KBM-7 (cell line): ENCODE measurements at places on chromosomes 1 and 21.

DNA sequence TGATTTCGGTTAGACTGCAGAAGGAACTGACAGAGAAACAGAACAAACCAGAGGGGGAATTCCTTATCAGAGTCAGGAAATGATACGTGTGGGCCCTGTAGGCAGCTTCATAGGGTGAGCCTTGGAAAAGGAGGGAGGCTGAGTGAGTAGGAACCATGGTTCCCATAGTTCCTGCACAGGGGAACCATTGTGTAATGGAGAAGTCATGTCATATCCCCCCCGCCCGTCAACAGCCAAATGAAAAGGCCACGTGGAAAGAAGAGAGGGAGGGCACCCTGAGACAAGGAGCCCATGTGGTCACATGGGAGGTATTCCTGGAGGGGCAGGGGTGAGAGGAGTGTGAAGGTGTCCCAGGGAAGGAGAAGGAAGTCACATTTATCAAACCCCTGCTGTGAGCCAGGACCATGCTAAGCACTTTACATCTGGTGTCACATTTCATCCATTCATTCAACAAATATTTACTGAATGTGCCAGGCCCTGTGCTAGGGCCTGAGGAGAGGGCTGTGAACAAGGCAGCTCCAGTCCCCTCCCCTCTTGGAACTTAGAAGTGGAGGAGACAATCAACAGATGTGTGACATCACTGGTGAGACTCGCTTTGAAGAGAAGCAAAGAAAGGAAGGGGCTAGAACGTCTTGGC, 15.7 kb upstream of the FGR start:
- DNase-seq = peak; percentile 66

DNA sequence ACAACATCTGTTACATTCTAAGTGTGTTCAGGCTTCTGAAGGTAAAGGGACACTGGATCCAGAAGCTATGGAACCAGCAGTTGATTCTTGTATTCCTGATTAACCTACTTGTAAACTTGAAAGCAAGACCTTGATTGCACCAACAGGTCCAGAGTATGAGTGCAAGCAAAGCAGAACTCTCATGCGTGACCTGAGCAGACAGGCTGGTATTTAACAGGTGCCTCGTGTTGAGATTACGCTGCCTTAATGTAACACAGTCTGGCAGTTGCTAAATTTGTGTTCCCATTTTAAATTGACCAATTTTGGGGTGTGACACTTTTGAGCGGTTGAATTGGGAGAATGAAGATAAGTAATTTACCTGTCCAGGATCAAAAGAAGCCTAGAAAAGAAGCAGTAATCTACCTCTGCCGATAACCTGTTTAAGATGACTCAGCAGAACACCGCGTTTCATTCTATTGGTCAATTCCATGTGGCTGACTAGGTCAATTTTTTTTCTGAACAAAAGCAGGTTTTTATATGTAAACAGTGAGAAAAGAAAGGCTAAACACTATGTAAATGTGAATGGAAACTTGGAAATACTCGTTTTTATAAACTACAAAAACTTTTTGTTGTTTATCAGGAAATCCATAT, 147.6 kb downstream of the DYRK1A start:
- DNase-seq = no peak

- no peak for DNase-seq
Observed at GRCh38 chr21:16624479-16625118, 888.2 kb upstream of the CXADR start.

- peak; percentile 6 for DNase-seq
Observed at GRCh38 chr1:50268049-50268448, 155.2 kb downstream of the DMRTA2 start.

DNA sequence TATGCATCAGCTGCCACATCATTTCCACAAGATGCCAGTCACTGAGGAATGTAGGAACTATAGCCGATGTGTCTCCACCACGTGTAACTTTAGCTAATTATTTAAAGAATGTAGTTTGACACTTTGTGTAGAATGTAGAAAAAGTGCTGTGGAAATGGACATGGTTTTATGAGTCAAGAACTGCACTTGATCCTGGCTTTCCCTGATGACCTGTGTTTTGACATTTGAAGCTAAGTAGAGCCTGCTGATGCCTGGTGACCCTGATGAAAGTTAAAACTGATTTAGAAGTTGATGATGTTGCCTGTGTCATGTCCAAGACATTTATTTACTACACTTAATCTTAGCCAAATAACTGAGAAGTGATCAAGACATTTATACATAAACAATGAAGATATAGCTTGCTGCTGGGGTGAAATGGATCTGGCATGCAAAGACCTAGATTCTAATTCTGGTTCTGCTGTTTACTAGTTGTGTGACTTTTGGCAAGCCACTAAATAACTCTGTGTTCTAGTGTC, 4.4 kb upstream of the OSBPL9 start:
- DNase-seq = no peak

- no peak for DNase-seq
Observed at GRCh38 chr1:197862221-197862620, 40.2 kb upstream of the C1orf53 start.

- peak; percentile 54 for DNase-seq
Observed at GRCh38 chr1:88730132-88730675, 46.1 kb downstream of the PKN2 start.

GRCh38 chr1:61387829-61388228, 305.5 kb downstream of the NFIA start:
- no peak for DNase-seq

DNA sequence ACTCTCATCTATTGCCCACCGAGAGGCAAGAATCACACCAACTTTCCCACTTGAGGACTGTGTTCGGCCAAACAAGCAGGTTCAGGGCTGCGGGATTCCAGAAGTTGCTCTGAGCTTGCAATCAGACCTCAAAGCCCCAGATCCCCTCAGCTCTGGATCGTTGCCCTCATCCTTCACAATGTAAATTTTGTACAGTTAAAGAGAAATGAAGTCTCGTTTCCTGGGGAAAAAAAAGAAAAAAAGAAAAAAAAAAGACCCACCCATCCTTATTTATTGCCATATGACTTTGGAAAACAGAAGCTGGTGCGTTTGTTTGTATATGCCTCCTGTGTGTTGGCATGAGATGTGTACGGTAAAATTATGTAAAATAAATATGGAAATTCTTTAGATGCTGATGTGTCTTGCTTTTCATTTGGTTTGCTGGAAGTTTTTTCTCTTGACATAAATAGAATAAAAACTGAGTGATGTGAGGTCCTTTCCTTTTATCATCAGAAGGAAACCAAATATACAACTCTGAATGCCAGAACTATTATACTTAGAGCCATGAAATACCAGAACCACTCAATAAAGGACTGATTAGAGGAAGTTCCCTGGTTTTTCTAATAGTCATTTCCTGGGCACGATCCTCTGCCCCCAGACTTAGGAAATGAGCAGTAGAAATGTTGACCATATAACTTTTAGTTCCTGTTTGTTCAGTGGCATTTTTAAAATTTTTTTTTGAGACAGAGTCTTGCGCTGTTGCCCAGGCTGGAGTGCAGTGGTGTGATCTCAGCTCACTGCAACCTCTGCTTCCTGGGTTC, 48.7 kb downstream of the LHX4 start:
- peak; percentile 64 for DNase-seq

- DNase-seq = no peak
Observed at GRCh38 chr1:204858363-204858821, 12.3 kb upstream of the NFASC start.

GRCh38 chr21:44275041-44275440, 10.6 kb upstream of the AIRE start:
- no peak for DNase-seq

DNA sequence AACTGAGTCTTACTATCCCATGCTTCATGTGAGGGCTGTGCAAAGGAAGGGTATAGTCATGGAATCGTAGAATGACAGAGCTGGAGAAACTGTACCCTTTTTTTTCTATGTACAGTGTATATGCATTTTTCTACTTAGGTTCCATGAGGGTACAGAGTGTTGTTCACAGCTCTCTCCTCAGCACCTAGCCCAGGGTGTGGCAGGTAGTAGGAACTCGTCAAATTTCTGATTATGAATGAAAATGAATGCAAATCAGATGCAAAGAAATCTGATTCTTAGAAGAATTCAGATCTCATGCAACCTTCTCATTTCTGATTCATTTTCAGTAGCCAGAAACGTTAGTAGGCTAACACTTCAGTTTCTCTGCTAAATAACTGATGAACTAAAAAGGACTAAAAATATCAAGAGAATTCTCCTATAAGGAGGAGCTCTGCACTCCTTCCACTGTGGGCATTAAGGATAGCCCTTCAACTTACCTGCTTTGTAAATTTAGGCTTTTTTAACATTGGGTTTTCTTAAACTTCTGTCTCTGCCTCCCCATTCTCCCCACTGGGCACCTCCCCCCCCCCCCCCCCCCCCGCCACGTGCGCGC, 18.0 kb upstream of the HHAT start:
- no peak for DNase-seq

DNA sequence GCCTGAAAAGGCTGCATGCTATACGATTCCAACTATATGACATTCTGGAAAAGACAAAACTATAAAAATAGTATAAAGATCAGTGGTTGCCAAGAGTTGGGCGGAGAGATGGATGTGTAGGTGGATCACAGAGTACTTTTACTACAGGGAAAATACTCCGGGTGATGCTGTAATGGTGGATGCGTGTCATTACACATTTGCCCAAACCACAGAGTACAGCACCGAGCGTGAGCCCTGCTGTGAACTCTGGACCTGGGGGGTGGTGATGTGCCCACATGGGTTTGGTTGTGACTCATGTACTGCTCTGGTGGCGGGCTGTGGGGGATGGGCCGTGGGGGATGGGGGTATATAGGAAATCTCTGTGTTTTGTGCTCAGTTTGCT, 162.7 kb upstream of the COL6A1 start:
- DNase-seq = no peak

DNA sequence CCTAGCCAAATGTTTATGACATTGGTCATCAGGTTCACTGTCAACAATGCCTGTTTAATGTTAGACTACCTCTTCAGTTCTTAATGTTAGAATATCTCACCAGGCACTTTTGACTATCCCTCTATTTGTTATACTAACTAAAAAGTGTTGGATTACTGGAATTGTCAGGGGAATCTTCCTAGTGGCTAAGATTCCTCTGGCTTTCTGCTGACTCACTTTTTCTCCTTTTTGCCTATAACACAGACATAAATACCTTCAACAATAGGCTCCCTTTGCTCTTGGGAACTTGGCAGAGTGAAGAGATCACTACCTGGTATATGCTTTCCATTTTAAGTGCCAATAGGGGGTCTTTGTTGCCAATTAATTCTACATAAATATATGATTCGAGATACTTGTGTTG, 68.5 kb downstream of the TMEM200B start:
- DNase-seq = no peak

DNA sequence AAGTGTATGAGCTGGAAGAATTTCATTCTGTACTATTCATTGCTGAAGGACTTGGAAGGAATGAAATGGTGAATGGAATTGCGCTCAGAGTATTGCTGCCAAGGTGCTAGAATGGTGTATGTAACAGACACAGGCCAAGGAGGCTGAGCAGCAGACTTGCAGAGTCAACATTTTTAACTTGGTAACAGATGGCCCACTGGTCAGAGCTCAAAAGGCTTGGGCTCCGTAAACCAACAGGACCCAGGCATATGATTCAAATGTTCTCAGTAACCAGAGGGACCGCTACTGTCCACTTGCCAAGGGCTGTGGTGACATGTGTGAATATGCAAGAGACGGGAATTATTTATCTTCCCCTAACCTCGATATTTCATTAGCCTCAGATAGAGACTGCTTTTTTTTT, 28.8 kb upstream of the PTGFRN start:
- DNase-seq = no peak

- DNase-seq = no peak
Observed at GRCh38 chr1:23044035-23044434, 24.8 kb downstream of the KDM1A start.

- DNase-seq = no peak
Observed at GRCh38 chr1:225990705-225991464, 8.3 kb downstream of the SDE2 start.

GRCh38 chr1:46246548-46247435, 771 bp upstream of the RAD54L start:
- peak; percentile 74 for DNase-seq

DNA sequence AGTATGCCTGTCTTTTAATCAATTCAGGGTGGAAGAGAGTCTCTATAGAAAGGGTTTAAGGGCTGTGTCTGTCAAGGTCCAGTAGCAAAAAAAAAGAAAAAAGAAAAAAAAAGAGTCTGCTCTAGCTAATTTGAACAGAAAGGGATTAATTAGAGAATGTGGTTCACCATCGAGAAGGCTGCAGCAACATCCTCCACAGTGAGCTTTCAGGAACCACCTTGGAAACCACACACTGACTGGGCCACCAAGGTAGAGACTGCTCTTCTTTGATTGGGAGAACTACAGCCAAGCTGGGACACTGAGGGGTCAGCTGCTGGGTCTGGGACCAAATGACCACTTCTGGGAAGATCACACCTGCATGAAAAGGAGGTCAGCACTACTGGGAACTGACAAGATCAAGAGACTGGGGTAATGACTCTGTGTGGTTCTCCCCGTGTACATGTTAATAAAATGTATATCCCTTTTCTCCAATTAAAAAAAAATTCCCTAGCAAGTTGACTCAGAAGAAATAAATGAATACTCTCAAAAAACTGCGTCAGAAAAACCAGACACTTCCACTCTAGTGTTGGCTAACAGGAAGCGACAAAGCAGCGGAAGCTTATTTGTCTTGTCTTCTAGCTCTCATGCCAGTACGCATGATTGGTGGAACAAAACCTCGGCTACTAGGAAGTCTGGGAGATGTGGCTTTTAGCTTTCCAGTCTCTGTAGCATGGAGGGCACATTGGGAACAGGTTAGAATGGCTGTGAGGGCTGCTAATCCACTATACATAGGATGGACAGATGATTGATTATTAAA, 60.0 kb upstream of the IVNS1ABP start:
- DNase-seq = no peak

GRCh38 chr1:220828950-220829586, 42.4 kb downstream of the MTARC1 start:
- DNase-seq = no peak

DNA sequence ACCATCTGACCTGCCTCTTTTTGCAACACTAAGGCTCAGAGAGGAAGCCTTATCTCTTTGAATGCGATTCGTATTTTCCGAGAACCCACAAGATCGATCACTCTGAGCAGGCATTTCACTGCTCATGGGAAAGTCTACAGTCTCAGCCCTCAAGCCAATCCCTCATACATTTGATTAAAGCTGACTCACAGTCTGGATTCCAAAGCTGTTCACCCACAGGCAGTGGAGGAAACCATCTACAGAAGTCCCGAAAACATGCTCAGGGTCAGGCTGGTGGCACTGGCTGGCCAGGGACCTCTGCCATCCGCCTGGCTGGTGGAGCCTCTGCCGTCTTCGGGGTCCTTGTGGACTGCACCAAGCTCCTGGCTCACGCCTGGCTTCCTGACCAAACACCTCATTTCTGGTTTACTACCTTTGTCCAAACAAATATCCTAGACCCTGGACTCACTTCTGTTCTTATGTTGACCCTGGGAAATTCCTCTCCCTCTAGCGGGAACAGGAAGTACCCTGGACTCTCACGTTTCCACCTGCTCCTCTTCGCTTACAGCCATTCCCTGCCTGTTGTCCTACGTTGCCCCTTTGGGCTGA, 650.0 kb downstream of the SMYD3 start:
- no peak for DNase-seq

DNA sequence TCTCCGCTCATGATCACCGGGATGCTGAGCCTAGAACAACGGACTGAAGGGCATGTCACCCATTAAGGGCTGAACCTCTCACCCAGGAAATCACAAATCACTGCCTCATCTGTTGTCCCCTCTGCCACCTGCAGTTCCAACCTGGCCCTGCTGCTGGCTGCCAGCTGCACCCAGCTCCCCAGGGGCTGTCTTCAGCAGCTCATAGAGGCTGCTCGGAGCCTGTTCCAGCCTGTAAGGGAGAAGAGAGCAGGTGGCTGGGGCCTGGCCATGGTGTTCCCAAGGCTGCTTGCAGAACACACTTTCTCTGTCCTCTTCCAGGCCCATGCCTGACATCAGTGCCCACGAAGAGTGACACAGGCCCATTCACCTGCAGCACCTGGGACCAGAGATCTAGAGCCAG, 44.5 kb upstream of the DISP3 start:
- no peak for DNase-seq
